ENCODE measurements at places on chromosomes 2 and 18.

GRCh38 chr2:196233021-196233804 is 61.8 kb upstream of the STK17B start:
- no peak for DNase-seq

- no peak for DNase-seq
Observed at GRCh38 chr18:13835202-13835601, 11.3 kb downstream of the MC5R start.

- no peak for DNase-seq
Observed at GRCh38 chr2:39679805-39680204, 14.1 kb downstream of the TMEM178A start.

- no peak for DNase-seq
Observed at GRCh38 chr2:12764849-12765605, 48.3 kb downstream of the TRIB2 start.

DNA sequence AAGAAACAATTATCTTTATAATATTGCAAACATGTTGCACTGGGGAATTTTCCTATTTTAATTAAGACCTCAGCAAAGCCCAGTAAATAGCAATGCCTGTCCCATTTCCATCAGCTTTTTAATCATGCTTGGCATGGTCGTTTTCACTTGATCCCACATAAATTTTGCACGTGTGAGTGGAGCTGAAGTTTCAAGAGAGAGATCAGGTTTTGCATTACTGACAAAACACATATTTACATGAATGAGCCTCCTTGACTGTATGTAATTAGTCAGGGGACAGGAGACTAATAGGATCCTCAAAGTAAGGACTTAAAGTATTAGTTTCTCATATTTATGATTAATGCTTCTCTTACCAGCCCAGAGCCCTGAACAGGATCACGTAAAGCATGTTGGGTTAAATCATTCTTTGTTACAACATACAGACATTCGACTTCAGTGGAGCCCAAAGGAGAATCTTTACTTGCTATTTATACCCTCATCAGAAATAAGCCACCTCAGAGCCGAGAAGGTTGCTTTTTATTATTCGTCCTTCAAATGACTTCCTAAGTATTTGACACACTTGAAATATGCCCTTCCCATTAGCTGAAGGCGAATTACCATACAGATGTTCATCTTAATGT is 711.3 kb downstream of the GALR1 start:
- no peak for DNase-seq

- no peak for DNase-seq
Observed at GRCh38 chr2:53247956-53248735, 519.5 kb upstream of the CHAC2 start.

GRCh38 chr2:184004289-184004947 is 593.9 kb upstream of the ZNF804A start:
- DNase-seq = no peak

- no peak for DNase-seq
Observed at GRCh38 chr18:48517048-48517447, 21.8 kb upstream of the CTIF start.

- DNase-seq = no peak
Observed at GRCh38 chr2:97210325-97210724, 97.4 kb downstream of the ANKRD36 start.

- DNase-seq = no peak
Observed at GRCh38 chr18:77528872-77529271, 279.2 kb downstream of the GALR1 start.

GRCh38 chr2:64359892-64360657 is 93.9 kb upstream of the LGALSL start:
- no peak for DNase-seq

DNA sequence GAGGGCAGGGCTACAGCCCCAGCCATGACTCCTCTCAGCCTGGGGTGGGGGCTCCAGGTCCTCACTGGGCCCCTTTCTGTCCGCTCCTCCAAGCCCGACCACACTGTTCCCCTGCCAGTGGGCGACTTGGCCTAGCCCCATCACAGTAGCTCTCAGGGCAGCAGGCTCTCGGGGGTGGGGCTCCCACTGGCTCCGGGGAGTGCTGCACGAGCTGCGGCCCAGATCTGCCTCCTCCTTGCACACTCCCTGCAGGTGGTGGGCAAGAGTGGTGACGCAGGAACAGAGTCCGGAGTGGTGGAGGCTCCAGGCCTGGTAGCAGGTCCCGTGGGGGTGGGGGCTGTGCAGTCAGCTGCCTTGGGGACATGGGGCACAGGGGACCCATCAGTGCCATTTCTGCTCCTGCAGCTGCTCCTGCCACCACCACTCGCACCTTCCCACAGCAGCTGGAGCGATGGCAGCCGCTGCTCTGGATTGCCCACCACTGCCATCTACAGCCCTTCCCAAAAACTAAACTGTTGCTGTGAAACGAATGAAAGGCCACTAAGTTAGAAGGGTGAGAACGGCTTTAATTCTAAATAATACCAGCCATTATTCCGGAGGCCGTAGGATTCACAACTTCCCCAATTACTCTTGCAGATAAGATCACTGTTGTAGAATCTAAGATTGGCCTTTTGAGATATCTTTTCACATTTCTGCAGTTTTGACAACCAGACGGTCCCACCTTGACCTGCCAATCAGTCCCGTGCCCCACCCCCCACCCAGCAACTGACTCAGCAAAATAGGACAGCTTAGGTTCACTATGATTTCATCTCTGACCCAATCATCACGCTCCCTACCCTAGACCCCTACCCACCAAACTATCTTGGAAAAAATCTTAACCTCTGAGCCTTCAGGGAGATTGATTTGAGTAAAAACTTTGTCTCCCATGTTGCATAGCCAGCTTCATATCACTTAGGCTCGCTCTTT is 530.2 kb downstream of the DCC start:
- DNase-seq = no peak

- peak; percentile 18 for DNase-seq
Observed at GRCh38 chr2:217612920-217613319, 389.9 kb downstream of the TNS1 start.

DNA sequence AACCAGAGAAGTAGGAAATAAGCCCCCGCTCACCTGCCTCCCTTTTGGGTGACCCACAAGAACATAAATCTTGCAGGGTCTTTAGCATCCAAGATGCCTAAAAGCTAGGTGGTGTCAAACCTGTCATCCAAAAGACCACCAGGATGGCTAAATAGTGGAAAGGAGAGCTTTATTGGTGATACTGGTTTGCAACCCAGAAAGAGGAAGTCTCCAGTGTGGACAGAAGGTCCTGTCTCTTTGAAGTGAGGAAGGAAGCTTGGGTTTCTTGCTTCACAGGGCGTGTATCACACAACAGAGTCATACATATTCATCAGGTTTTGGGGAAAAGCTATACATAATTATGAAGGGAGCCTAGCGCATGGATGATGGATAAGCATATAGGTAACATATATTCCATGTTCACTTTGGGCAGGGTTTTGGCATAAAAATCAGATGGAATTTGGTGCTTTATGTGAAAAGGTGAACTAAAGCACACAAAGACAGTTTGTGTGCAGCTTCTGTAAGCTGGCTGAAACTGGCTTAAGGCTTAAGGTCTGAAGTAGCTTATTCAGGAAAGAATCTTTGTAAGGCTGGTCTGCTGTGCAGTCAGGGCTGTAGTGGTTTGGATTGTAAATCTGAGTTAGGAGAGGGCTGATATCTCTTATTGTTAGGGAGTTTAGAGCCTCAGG is 102.2 kb upstream of the MSH2 start:
- no peak for DNase-seq

GRCh38 chr18:11909591-11910026 is 1.5 kb upstream of the MPPE1 start:
- no peak for DNase-seq

DNA sequence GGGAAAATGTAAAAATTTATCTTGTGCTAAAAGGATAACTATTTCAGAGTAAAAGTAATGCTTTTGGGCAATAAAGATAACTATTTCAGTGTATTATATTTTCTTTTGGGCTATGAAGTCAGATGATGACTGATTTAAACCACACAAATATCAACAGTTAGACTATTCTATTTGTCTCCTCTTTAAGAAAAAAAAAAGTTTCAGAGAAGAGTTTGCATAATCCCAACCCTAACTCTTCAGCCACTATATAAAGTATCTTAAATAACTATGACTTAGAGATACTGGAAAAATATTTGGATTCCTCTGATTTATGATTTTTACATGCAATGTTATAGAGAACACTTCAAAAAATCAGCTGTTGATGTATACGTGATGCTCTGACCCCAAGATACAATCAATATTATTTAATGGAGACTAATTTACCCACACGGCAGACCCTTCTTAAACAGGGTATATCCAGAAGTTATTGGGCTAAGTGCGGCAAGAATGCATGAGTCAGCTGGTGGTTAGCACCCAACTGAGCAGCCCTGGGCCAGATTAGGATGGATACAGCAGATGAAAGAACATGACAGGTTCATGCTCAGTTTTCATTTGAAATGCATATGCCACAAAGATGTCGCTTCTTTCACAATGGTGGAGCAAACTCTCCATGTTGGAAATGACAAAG is 279.0 kb downstream of the AFF3 start:
- DNase-seq = no peak

DNA sequence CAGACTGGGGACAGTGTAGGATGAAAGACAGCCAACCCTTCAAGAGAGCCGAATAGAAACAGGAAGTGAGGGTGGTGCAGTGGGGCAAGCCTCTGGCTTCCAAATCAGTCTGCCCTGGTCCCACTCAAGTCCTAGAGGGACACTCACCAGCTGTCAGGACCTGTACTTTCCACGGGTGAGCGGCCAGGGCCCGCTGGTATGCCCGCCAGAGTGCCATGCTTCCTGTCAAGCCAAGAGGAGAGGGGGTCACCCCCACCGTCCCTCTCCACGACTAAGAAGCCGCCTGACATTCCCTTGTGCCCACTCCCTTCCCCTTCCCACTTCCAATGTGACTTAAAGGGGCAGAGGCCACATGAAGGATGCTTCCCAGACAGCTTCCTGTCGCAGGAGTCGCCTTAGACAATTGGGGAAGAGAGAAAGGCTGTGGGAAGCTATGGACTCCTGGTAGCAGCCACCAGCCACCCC is 564 bp downstream of the MPV17 start:
- no peak for DNase-seq

DNA sequence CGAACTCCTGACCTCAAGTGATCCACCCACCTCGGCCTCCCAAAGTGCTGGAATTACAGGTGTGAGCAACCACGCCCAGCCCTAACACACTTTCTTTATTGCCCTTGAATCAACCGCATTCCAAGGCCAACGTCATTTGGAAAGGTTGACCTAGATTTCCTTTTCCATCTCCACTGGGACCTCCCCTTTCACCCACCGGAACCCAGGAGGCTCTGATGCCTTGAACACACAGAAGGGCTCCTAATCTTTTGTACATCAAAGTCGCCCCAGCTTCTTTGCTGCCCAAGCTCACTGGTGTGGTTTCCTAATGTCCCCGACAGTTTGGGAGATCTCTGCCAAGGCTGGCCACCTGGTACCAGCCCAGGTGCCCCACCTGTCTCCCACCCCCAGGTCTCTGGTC is 46.2 kb upstream of the CAB39 start:
- no peak for DNase-seq

- DNase-seq = no peak
Observed at GRCh38 chr2:71886241-71886640, 261.4 kb downstream of the CYP26B1 start.

DNA sequence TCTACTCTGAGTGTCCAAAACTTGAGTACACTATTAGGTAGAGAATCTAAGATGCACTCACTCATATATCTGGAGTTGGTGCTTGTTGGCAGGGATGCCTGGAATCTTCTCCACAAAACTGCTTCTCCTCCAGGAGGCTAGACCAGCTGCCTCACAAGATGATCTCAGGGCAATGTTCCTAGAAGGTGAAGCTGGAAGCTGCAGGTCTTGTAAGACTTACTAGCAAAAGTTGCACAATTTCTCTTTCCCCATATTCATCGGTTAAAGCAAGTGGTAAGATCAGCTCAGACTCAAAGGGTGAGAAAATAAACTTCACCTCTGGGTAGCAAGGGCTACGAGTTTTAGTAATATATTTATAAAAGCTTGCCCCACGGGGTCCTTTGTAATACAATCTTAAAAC is 454.4 kb upstream of the ACVR2A start:
- no peak for DNase-seq

DNA sequence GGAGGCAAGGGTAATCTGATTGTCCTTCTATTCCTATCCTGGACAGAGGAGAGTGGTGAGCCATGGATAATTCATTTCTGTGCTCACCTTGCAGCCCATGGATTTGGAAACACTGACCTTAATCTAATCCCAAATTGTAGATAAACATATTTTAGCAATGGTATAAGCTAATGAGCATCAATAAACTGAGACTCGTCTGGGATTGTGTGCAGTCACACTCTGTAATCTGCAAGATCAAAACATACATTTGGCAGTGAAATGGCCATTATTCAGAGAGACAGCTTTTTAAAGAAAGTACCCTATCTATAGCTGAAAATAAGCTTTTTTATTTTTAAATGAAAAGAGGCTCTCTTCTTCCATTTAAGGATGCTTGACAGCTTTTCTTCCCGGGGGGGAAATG is 506.5 kb downstream of the NRXN1 start:
- no peak for DNase-seq

GRCh38 chr2:219661197-219661954 is 33.9 kb downstream of the SLC4A3 start:
- no peak for DNase-seq

GRCh38 chr18:37299471-37300304 is 265.9 kb downstream of the CELF4 start:
- DNase-seq = no peak

All from cerebellar nuclear complex (tissue), 1 donor.